ENCODE measurements at places on chromosomes 1 and 21.

- no peak for DNase-seq
Measured at GRCh38 chr1:59128239-59128736, 168.6 kb upstream of the FGGY start.

DNA sequence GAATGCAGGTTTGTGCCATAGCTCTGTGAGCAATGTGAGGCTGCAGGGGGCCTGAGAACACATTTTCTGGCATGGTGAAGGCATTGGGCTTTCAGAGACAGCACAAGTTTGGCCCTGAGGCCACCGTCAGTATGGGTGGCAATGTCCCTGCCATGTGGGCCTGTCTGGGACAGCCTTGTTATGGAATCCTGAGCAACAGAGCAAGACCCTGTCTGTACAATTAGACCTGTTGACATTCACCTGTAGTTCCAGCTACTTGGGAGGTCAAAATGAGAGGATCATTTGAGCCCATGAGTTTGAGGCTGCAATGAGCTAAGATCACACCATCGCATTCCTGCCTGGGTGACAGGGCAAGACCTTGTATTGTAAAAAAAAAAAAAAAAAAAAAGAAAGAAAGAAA lies 35.6 kb downstream of the PRDM15 start:
- DNase-seq, result no peak

DNA sequence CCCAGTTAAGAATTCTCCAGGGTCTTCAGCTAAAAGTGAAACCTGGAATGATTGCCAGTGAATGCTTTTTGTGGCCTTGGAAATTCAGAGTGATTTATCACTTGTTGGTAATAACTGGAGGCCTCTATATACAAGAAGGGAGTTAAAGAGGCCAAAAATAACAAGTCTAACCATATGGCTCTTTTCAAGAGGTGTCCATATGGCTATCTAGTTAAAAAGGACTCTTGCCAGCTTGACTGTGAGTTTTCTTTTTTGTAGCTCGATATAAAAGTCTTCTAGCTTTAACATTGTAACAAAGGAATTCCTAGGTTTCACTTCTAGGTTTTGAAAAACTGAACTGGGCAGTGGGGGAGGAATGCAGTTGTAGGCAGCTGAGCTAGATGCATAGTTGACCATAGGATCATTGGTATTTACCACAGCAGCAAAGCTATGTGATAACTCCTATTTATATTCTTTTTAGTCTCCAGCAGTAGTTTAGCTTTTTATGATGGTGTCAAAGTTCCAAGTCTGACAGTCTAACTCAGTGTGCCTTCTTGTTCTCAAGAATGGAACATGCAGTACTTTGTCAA lies 44.4 kb downstream of the CACHD1 start:
- peak; percentile 58 for DNase-seq

GRCh38 chr1:153553830-153554541 lies 4.9 kb upstream of the S100A3 start:
- DNase-seq, result no peak

DNA sequence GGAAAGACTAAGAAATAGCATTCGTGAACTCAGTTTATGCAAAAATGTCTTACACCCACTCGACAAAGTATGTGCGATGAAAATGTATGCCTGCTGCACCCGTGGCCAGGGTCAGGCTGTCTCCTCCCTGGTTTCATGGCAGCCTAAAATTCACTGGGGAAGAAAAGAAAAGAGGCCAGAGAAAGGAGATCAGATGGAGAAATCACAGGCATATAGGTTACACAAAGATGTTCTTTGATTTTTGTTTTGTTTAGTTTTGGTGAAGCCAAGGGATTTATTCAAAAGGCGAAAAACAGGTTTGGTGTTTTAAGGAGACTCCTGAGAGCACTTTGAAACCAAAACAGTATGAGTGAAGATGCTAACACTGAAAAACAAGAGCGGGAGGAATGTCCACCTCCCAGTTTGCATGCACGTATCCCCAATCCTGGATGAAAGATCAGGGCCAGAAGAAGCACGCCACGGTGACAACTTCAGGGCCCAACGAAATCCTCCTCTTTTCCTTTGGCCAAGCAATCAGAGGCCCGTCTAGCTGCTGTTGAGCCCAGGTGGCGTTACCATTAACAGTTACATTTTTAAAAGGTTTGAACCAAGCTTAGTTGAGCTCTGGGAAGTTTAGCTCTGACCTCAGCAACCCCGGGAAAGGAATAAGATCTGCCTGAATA lies 992 bp upstream of the SSX2IP start:
- DNase-seq, result no peak

DNA sequence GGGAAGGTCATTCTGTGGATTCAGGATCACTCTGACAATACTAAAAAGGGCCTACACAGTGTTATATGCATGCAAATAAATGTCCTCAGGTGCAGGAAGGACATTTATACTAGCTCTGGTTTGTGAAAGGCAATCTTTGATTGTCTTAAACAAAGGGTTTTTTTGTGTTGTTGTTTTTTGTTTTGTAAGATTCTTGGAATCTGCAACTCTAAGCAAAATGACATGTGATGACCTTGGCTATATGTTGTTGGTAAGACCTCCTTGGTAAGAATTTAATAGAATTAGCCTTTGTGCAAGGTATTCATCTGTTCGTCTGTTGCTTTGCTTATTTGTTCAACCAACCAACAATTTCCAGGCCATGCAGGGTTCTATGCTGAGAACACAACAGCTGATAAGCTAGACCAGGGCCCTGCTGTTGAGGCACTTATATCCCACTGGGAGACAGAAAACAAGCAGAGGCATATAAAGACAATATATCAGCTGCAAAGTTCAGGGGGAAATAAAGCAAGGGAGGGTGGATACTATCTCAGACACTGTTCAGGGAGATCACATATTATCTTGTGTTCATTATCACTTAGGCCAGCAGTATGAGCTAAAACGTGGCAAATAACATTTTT lies 60.3 kb downstream of the FH start:
- DNase-seq, result no peak

GRCh38 chr1:11045428-11046269 lies 1.4 kb downstream of the MASP2 start:
- no peak for DNase-seq

DNA sequence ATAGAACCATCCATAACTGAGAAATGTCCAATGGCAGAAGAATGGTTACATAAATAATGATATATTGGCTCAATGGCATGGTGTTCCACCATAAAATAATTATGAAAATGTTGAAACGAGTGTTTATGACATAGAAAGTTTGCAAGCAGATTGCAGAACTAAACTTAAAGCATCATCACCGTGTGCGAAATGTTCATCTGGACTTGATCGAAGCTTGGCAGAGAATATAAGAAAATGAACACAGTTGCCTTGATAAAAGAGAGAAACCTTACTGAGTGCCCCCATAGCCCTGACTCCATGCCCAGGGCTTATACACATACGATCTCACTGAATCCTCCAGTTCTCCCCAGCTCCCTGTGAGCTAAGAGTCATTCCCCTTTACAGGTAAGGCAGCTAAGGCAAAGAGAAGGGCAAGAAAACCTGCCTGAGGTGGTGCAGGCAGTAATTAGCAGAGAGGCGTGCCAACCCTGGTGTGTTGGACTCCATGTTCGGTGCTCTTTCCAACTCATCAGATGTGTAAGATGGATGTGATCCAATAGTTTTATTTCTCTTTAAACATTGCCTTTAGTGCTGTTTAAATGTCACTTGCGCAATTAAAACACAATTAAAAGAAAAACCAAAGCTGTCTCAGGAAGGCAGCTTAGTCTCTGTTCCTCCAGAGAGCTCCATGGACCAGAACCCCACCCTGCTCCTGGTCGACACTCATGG lies 21.8 kb upstream of the SPOCD1 start:
- DNase-seq, result no peak

- no peak for DNase-seq
Measured at GRCh38 chr1:27545876-27546275, 55.9 kb upstream of the WASF2 start.

DNA sequence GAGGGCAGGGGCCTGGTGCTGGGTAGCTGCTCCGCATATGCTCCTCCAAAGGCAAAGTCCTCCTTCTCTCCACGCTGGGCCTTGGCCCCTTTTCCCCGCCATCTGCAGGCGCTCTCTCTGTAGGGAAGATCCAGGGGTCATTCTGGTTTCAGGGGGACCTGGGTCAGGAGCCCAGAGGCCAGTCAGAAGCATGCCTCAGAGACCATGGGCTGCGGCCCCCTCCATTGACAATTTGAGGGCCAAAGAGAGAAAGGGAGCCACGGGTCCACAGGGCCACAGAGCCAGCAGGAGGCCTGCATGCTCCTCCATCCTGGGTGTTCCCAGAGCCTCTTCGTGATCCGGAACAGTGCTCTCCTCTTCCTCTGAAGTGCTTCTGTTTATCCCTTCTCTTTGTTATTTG lies 2.1 kb upstream of the CLDN19 start:
- DNase-seq, result no peak

DNA sequence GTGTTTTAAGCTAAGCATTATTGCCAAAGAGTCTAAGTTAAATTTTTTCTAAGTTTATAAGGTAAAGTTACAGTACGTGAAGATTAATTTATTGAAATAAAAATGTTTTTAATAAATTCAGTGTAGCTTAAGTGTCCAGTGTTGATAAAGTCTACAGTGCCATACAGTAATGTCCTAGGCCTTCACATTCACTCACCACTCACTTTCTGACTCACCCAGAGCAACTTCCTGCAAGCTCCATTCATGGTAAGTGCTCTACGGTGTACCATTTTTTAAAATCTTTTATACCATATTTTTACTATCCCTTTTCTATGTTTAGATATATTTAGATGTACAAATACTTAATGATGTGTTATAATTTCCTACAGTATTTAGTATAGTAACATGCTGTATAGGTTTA lies 173.2 kb downstream of the CACNA1E start:
- DNase-seq, result no peak

GRCh38 chr1:54548389-54549044 lies 489 bp downstream of the ACOT11 start:
- no peak for DNase-seq

GRCh38 chr1:246455476-246455875 lies 51.6 kb downstream of the SMYD3 start:
- no peak for DNase-seq

Data from inflammatory macrophage (primary cell).